ENCODE measurements at places on chromosomes 2 and 18. TPM values are rescaled to one million over a fixed set of nuclear protein-coding genes. Genes with fewer than 3 reads are reported as not detected.
A peak's percentile ranks its signal among the peaks of the same experiment; 100 is the strongest.

DNA sequence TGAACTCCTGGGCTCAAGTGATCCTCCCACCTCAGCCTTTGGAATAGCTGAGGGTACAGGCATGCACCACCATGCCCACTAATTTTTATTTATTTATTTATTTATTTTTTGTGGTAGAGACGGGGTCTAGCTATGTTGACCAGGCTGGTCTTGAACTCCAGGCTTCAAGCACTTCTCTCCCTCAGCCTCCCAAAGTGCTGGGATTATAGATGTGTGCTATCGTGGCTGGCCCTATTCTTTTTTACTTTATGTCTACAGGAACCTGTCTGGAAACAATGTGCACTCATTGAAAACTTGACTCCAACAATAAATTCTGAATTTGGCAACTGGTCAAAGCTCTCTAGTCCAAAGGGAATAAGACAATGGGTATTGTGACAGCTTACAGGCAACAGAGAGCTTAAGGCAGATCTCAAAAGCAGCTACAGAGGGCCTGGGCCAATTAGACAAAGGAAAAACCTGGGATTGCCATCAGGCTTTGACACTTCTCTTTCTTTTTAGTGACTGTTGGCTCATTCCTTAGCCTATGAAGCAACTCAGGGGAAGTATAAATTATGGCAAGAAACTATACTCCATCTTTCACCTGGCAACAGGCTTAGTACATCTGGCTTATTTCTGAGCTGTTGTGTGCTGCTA lies 55.1 kb upstream of the RAPGEF4 start:
- H3K27ac ChIP-seq, result no peak overlapping the region
- no peak for DNase-seq
- no peaks in the 10 kb centered on the region for H3K4me1 ChIP-seq
- H3K4me3 ChIP-seq, result no peak overlapping the region

- no peaks in the 10 kb centered on the region for H3K27me3 ChIP-seq
- no peak overlapping the region for H3K4me3 ChIP-seq
- peak overlapping the region; percentile 21 for H3K27ac ChIP-seq
- peaks cover 7% of the 10 kb centered on the region for H3K4me1 ChIP-seq
These were observed 199.4 kb downstream of the ALPK2 start for GRCh38 chr18:58429442-58429841.

DNA sequence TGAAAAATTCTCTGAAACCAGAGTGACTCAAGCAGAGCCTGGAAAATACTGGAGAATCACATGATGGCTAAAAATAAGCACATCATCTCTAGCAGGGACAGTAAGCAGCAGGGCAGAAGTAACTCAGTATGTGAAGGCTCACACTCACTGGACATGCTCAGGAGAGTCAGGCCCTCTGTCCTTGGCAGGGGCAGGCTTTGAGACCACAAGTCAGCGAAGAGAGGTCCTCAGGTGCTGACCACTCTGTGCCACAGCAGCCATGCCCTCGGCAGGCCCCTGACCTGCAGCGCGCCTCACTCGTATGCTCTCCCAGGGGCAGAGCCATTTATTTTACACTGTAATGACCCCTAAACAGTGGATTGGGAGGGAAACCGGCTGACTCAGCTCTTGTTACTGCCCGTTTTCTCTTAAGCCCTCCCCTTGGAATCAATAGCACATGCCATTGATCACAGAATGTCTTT lies 76.8 kb downstream of the MAPRE2 start:
- no peaks in the 10 kb centered on the region for H3K36me3 ChIP-seq
- H3K27me3 ChIP-seq, result no peaks in the 10 kb centered on the region
- no peak overlapping the region for H3K4me3 ChIP-seq
- H3K4me1 ChIP-seq, result peaks cover 16% of the 10 kb centered on the region

The SERPINB3 gene
- not detected for polyA plus RNA-seq

The TWIST2 gene
- polyA plus RNA-seq, result not detected

The ST6GAL2 gene
- polyA plus RNA-seq, result not detected

DNA sequence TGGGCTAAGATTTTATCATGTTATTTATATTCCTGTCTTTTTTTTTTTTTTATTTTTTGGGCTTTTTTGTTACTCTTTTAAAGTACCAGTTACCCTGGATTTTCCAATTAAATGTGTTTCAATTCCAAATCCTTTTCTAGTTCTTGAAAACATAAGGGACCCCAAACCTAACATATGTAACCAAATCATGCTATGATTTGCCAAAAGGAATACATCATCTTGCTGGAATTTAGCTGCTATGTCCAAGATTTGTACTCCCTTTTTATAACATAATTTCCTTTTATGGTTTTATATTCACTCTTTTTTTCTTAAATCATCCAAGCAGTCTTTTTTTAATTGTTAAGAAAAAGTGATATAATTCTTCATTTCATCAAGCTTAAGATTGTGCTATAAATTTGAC lies 60.9 kb upstream of the DSEL start:
- H3K27me3 ChIP-seq, result no peaks in the 10 kb centered on the region
- no peak overlapping the region for H3K27ac ChIP-seq
- no peaks in the 10 kb centered on the region for H3K36me3 ChIP-seq
- H3K4me1 ChIP-seq, result no peaks in the 10 kb centered on the region
- H3K4me3 ChIP-seq, result no peak overlapping the region

- H3K27ac ChIP-seq, result no peak overlapping the region
- no peaks in the 10 kb centered on the region for H3K4me1 ChIP-seq
- no peaks in the 10 kb centered on the region for H3K36me3 ChIP-seq
- no peak overlapping the region for H3K4me3 ChIP-seq
- H3K27me3 ChIP-seq, result no peaks in the 10 kb centered on the region
These were observed 73.1 kb downstream of the TMEM185B start for GRCh38 chr2:120150040-120150482.

GRCh38 chr2:100483895-100484294 lies 13.6 kb downstream of the NMS start:
- no peaks in the 10 kb centered on the region for H3K36me3 ChIP-seq
- H3K27ac ChIP-seq, result no peak overlapping the region
- H3K4me3 ChIP-seq, result no peak overlapping the region

The TTN gene
- 1,208 TPM for polyA plus RNA-seq

DNA sequence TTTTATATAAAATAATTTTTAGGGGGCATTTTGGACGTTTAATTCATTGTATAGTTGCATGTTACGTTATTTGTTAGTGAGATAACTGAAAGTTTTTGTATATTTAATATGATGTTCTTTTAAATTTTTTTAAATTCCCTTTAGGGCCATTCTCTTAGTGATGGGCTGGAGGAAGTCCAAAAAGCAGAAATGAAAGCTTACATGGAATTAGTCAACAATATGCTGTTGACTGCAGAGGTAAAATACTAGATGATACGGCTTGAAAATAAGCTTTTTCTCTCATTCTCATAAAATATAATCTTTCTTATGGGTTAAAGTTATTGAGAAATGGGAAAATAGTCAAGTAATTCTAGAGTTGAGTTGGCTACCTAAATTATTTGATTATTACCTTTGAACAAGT lies 58.9 kb downstream of the MTX2 start:
- H3K4me3 ChIP-seq, result no peak overlapping the region
- no peaks in the 10 kb centered on the region for H3K4me1 ChIP-seq
- no peak overlapping the region for H3K27ac ChIP-seq
- peaks cover 16% of the 10 kb centered on the region for H3K36me3 ChIP-seq
- DNase-seq, result no peak
- H3K27me3 ChIP-seq, result no peaks in the 10 kb centered on the region

DNA sequence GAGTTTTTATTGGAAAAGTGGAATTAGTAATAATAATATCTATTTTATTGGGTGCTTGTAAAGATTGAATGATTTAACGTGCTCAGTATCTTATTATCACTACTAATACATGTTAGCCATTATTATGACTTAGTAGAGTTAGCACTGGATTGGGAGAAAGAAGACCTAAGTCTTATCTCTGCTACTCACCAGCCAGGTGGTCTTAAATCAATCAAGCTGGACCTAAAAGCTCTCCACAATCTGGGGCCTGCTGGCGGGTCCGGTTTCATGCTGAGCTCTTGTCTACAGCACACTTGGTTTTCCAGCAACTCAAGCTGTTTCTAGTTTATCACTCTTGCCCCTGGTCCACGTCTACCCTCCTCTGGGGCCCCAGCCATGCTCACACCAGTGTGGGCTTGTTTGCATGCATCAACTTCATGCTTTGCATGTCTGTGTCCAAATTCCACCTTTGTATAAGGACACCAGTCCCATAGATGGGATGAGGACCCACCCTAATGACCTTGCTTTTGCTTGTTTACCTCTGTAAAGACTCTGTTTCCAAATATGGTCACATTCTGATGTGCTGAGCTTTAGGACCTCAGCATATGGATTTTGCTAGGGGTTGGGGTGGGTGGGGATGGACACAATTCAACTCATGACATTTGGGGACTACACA lies 363.1 kb downstream of the LPIN1 start:
- DNase-seq, result no peak
- no peaks in the 10 kb centered on the region for H3K36me3 ChIP-seq
- no peaks in the 10 kb centered on the region for H3K27me3 ChIP-seq
- H3K4me1 ChIP-seq, result no peaks in the 10 kb centered on the region
- no peak overlapping the region for H3K27ac ChIP-seq
- H3K4me3 ChIP-seq, result no peak overlapping the region

The SGO2 gene
- polyA plus RNA-seq, result 8.1 TPM

DNA sequence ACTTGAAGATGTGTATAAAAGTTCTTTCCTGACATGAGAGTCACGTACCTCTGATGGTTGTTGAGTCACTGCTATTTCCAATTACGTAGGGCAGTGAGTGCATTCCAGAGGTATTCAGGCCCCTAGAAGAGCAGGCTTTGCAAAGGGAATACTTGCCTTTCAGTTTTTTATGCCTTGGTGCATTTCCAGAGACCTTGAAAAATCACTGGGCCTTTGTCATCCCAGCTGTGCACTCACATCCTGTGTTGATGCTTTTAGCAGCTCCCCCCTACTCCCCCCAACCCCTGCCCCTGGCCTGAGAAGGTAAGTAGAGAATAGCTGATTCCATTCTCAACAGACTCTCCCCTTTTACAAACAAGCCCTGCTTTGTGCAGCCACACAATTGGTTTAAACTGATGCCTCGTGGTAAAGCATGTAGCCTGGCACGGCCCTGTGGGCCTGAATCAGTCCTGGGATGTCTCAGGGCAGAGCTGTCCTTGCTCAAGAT lies 174.2 kb downstream of the PRPF40A start:
- H3K36me3 ChIP-seq, result no peaks in the 10 kb centered on the region
- H3K4me1 ChIP-seq, result no peaks in the 10 kb centered on the region
- no peaks in the 10 kb centered on the region for H3K27me3 ChIP-seq
- H3K27ac ChIP-seq, result peak overlapping the region; percentile 18
- DNase-seq, result no peak
- no peak overlapping the region for H3K4me3 ChIP-seq

All from cardiac muscle cell (in vitro differentiated cells and primary cell).